ENCODE measurements at places on chromosomes 1 and 21.

- peak; percentile 83 for DNase-seq
Measured at GRCh38 chr1:26768755-26769154, 19.0 kb upstream of the PIGV start.

GRCh38 chr1:25145775-25146393 lies 86.4 kb downstream of the SYF2 start:
- DNase-seq: no peak

DNA sequence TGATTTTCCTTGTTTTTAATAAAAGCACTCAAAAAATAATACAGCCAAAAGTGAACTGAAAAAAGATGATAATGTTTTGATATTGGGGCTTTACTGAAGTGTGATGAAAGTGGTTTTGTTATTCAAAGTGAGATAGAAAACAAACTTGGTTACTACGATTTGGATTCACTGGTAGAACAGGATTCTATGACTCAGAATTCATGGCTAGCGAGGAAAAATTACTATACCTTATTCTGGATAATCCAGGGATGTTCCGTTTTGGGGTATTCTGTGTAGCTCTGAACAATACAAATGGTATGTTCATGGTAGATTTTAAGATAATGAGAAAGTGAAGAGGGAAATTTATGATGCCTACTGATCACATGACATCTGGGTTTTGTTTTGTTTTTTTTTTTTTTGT lies 117.7 kb downstream of the NRDC start:
- no peak for DNase-seq

GRCh38 chr1:22575532-22576149 lies 12.4 kb downstream of the EPHA8 start:
- DNase-seq: no peak

GRCh38 chr21:32569261-32570230 lies 15.8 kb downstream of the TCP10L start:
- peak; percentile 88 for DNase-seq

DNA sequence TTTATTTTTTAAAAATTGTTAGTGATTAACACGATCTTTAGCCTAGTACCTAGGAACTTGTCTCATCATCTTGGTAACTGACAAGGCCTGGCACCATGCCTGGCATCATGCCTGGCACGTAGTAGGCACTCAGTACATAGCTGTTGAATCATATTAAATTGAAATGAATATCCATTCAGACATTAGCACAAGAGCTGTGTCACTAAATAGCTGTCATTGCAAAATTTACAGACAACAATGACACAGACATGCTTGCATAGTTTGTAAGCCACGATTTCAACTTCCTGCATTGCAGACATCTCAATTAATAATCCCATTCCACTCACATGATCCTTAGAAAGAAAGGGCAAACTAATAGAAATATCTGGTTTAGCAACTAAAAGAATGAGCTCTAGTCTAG lies 15.4 kb upstream of the PHACTR4 start:
- peak; percentile 68 for DNase-seq

GRCh38 chr1:15330028-15330427 lies 79.7 kb upstream of the EFHD2 start:
- DNase-seq: no peak

DNA sequence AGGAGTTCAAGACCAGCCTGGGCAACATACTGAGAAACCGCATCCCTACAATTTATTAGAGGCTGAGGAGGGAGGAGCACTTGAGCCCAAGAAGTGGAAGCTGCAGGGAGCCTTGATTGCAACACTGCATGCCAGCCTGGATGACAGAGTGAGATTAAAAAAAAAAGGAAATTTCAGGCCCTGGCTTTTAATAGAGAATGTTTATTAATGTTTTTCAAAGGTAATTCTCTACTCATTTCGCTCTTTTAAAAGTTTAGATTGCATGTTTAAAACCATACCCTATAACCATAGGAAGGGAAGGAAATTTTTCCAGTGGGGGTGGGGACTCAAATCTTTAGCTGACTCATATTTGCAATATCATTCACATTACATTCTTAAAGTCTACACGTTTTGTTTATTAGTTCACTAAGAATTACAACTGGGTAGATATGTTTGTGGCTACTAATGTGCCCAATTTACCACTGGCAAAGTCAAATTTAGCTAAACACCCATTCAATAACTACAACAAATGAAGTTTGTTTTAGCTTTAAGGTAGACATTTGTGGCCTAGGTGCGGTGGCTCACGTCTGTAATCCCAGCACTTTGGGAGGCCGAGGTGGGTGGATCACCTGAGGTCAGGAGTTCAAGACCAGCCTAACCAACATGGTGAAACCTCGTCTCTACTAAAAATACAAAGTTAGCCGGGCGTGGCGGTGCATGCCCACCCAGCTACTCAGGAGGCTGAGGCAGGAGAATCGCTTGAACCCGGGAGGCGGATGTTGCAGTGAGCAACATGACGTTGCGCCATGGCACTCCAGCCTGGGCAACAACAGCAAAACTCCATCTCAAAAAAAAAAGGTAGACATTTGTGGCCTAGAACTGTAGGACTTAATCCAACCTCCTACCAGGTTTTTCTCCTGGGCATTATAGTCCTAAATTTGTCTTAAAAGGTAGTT lies 5.0 kb downstream of the KDM5B start:
- peak; percentile 65 for DNase-seq
